Activated CD8-positive, alpha-beta memory T cell treated with anti-CD3 and anti-CD28 coated beads, Interleukin-2, amount 10 ng/mL, durations not matched to agents 7 days and 5 days (primary cell): ENCODE measurements at places on chromosomes 12 and 14. TPM values are rescaled to one million over a fixed set of nuclear protein-coding genes. Genes with fewer than 3 reads are reported as not detected.

Gene SNX6
- total RNA-seq, result 70.9 TPM

DNA sequence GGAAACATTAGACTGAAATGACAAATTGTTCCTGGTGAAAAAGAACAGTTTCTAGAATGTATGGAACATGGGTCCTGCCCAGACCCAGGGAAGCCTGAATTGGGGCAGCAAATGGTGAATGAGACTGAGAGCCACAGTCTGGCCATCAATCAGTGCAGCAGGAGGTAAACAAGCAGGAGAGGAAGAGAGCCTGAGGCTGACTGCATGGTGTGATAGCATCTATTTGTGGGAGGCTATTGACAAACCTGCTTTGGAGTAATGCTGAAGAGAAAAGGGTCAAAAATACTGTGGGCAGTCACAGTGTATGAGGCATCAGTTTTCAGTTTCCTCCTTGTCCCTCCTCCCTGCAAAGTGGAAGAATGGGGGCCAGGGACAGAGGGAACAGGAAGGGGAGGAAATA is 136.8 kb downstream of the ANKS1B start:
- DNase-seq, result no peak

- no peak for DNase-seq
Measured at GRCh38 chr14:102539544-102540314, 30.2 kb upstream of the ANKRD9 start.

DNA sequence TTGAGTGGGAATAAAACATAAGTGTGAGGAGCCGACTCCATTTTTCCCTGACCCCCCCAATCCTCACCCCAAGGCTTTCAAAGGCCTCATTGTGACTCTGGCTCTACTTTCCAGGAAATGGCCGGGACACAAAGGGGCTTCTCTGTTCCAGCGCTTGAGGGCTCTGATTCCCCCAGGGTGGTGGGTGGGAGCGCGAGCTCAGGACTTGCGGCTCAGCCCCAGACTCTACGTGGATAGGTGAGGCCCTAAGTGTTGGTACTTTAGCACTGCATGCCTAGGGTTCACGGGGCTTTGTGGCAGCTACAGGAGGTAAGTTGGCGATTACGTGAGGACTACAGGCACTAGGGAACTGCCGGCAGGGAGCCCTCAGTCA is 553 bp downstream of the CNPY2 start:
- no peak for DNase-seq

Gene OR4E1
- not detected for total RNA-seq

DNA sequence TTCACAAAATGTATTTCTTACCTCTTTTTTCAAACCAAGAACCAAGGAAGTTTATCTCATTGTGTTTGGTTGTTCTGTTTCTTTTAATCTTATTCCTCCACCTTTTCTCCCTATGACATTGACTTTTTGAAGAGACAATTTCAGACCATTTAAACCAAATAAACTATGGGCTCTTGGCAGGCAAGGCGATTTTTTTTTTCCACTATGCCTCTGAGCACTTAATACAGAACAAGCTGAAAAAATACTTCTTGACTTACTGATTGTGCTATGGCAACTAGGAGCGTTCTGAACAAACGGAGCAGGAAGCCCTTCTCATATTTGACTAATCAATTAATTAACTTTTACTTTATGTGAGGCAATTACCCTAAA is 98.0 kb downstream of the ZNF664 start:
- no peak for DNase-seq

- no peak for DNase-seq
Measured at GRCh38 chr14:64748995-64749714, 44.9 kb downstream of the PLEKHG3 start.

GRCh38 chr12:79358716-79359300 is 332.0 kb downstream of the PAWR start:
- DNase-seq, result no peak

DNA sequence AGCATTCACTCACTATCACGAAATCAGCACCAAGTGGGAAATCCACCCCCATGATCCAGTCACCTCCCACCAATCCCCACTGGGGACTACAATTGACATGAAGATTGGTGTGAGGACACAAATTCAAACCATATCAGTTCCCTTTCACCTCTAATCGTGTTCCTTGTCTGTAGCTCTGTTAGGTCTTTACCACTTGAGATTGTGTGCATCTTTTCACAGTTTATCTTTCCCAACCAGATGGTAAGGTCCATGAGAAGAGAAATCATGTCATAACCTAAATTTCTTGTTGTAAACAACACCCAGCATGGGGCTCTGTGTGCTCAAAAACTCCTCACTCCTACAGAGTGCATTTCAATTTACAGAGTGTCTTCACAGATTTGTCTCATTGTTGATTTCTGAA is 27.1 kb upstream of the PCED1B start:
- DNase-seq, result no peak

GRCh38 chr14:73750531-73750901 is 36.3 kb upstream of the PNMA1 start:
- no peak for DNase-seq

Gene CCDC177
- not detected for total RNA-seq

- no peak for DNase-seq
Measured at GRCh38 chr14:62800577-62800976, 244.7 kb downstream of the KCNH5 start.

DNA sequence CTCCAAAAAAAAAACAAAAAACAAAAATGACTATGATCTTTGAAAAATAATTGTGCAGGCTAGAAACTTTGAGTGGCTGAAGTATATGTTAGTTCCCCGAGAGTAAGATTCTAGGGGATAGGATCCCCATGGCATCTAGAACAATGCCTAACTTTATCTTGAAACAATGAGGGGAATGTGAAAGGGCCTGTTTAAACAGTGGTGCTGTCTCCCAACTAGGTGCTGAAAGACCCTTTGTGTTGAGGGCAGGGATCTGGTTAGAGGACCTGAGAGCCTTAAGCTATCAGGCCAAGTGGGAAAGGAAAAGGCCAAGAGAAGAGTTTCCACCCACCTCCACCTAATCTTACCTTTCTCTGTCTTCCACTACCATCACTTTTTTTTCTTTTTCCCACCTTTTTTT is 6.8 kb upstream of the YLPM1 start:
- no peak for DNase-seq
